ENCODE measurements at places on chromosomes 3 and 15.

- DNase-seq = no peak
These were observed 42.0 kb upstream of the SKOR1 start for GRCh38 chr15:67783303-67783702.

DNA sequence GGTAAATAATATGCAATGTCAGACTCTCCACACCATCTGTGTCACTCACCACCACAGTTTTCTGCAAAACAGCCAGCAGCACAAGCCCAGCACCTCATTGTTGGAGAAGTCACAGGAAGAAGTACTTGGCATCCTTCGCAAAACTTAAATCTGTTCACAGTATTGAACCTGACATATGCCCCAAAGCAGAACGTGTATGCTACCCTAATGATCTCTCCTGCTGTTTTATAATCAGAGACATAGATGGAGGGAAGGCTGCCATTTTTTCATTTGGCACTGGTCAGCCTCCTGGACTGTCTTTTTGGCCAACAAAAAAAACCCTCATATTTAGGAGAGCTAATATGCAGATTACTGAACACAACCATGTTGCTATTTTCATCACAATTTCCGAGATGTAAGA is 1272.9 kb downstream of the ROBO1 start:
- DNase-seq = no peak

DNA sequence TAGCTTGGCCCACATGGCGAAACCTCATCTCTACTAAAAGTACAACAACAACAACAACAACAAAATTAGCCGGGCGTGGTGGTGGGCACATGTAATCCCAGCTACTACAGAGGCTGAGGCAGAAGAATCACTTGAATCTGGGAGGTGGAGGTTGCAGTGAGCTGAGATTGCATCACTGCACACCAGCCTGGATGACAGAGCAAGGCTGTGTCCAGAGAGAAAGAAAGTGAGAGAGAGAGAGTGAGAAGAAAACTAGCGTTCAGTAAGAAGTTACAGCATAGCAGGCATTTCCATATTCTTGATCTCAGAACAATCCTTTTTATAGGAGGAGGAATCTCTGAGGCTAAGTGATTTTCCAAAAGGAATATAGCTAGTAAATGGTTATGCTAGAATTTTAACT is 1076.1 kb downstream of the AGBL1 start:
- no peak for DNase-seq

DNA sequence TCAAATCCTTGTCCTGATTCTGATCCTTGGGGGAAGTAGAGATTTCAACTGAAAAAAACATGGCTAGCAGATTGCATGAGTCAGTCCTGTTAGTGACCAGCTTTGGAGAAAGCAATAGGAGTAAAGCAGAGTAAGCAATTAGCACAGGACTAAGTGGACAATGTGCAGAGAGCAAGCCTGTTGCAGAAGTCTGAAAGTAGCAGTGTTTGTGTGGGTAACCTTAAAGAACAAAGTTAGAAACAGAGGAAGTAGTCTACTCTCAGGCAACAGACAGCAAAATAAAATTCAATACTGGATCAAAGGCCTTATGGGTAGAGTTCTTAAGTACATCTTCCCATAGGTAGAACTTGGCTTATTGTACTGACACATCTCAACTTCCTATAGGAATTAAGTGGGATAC is 916.8 kb downstream of the CADM2 start:
- no peak for DNase-seq

- peak; percentile 43 for DNase-seq
These were observed 33.9 kb upstream of the TMCO5A start for GRCh38 chr15:37900326-37901221.

DNA sequence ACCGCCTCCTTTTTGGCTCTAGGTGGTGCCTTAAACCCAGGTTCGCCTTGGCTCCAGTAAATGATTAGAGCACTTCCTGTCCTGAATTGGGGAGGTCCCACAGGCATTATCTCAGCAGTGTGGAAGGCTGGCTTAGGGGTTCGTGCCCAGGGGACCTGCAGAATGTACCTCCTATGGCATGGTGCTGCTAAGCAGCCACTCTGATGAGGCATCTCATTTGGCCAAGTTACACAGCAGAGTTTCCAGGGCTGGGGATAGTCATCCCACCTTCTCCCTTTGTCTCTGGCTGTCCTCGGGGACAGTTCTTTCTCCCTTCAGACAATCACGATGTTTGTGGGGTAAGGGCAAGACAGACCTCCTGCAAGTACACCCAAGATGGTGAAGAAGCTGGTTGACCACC is 371.2 kb downstream of the VPS13C start:
- DNase-seq = no peak

DNA sequence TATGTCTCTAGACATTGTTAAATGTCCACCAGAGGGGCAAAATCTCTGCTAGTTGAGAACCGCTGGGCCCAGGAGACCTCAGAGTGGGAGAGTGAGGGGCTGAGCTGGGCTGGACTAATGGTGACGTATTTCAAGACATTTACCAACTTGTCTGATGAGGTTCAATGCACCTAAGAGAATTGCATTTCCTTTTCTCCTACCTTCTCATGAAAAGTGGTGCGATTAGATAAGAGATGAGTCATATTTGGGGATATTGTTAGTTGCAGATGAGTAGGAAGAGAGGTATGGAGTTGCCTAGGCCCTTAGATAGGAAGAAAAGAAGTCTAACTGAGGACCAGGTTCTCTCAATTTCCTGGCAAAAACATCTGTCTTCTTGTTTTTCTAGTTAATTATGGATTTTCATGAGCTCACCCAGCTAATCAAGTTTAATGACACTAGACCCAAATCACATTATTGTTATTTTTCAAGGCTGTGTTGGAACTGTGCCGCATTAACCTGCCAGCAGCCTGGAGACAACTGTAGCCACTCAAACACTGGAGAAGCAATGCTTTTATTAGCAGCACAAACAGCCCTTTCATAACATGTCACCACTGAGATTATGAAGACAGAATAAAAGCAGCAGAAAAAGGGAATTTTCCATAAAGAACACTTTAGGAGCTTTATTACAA is 144.2 kb downstream of the PDCD6IP start:
- no peak for DNase-seq

- no peak for DNase-seq
These were observed 239.4 kb downstream of the CHST2 start for GRCh38 chr3:143358793-143359491.

- DNase-seq = no peak
These were observed 268.7 kb downstream of the EDEM1 start for GRCh38 chr3:5456199-5456598.

GRCh38 chr3:182760576-182761164 is 32.6 kb upstream of the ATP11B start:
- DNase-seq = no peak

GRCh38 chr3:28575746-28576613 is 227.4 kb upstream of the AZI2 start:
- no peak for DNase-seq

DNA sequence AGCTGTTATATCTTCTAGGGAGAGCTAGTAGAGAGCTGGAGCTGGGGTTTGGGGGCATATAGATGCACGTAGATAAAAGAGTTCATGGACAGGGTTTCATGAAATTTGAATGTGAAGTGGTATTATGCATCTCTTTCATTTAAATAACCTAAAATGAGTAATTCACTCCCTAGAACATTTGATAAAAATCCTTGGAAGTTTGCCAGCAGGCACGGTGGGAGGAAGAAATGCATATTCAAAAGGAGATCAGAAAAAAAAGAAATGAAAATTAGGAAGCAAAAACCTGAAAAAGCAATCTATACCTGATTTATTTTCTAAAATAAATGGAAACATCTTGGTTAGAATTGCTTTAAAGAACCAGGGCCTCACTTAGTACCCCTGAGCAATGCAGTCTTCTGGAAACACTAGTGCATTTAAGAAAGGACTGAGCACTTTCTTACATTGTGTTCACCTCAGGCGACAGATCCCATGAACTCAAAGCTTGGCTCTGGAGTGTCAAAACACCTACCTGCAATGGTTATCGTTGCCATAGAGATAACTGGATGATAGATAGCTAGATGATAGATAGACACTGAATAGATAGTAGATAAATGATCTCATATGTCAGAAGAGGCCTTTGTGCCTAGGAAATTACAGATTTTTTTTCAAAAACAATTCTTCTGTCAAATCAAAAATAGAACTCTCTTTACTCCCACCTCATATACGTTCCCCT is 458.6 kb upstream of the THRB start:
- no peak for DNase-seq

GRCh38 chr15:100759106-100759505 is 120.5 kb upstream of the ALDH1A3 start:
- DNase-seq = peak; percentile 24

DNA sequence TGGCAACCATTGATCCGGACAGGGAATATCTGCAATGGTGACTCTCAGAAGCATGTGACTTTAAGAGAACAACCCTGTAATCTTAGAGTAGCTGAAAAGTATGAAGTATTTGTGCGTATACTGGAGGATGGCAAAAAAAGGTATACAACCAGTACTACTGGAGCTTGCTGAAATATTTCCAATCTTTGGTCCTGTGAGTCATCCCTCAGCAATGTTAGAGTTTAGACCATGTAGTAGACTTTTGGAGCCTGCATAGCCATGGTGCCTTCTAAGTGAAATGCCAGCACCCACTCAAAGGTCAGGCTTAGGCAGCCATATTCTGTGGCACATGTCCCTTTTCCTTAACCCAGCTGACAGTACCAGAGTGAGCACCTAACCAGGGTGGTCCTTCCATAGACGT is 429.4 kb downstream of the NTRK3 start:
- no peak for DNase-seq

GRCh38 chr3:108283006-108283405 is 13.3 kb upstream of the HHLA2 start:
- DNase-seq = no peak

DNA sequence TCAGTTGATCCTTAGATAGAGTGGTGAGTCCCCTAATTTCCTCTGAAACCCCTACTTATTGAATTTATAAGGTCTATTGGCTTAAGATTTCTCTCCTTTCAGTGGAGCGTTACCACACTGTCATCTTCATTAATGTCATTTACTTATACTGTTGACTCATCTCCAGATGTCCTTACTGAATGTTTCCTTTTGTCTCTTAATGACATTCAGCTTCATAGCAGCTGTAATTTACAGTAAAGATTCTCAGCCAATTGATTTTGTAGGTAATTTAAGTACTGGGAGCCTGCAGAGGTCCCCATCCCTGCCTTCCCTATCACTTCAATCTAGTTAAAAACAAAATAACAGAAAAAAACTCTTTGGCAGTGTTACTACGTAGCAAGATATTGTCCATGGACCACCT is 18.8 kb downstream of the STX19 start:
- no peak for DNase-seq

DNA sequence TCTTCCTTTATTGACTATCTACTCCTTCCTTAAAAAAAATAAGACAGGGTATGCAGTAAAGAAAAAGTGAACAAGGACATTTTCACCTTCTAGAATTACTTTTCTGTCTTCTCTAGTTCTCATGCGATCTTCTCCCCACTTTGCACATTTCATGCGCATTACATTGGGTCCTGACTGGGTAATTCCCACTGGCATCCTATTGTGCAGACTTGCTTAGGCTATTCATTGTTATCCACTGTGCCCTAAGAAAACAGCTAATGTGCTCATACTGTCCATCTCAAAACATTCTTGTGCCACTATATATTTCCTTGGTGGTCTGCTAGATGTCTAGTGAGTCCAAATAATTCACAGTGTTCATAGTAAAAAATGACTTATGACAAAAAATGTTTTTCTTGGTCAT is 447.4 kb upstream of the ROBO1 start:
- DNase-seq = no peak

DNA sequence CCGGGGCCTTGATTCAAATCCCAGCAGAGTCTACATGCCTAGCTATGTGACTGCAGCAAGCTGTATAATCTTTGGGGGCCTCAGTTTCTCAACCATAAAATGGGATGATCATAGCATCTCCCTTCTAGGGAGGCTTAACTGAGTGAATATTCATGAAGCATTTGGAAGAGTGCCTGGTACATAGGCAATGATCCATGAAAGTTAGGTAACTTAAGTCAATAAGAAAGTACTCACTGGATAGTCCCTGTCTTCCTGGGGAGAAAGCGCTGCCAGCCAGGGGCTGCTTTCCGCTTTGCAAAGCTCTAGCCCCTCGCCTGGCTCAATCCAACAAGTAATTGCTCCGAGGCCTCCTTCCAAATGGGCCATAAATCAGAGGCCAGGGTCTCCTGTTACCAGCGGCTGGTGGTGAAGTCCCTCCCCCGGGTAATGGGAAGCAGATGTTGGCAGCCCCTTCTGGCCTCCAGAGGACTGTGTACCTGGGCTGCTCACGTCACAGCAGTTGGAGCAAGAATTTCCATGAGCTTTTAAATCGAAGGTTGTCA is 521.9 kb upstream of the PROK2 start:
- peak; percentile 66 for DNase-seq

DNA sequence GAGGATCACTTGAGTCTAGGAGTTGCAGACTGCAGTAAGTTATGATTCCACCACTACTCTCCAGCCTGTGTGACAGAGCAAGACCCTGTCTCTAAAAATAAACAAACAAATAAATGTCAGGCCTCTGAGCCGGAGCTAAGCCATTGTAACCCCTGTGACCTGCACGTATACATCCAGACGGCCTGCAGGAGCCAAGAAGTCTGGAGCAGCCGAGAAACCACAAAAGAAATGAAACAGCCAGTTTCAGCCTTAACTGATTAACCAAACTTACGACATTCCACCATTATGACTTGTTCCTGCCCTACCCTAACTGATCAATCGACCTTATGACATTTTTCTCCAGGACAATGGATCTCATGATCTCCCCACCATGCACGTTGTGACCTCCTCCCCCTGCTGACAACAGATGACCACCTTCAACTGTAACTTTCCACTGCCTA is 32.5 kb upstream of the ZKSCAN7 start:
- no peak for DNase-seq

- no peak for DNase-seq
These were observed 75.7 kb upstream of the DPPA4 start for GRCh38 chr3:109413049-109413448.

DNA sequence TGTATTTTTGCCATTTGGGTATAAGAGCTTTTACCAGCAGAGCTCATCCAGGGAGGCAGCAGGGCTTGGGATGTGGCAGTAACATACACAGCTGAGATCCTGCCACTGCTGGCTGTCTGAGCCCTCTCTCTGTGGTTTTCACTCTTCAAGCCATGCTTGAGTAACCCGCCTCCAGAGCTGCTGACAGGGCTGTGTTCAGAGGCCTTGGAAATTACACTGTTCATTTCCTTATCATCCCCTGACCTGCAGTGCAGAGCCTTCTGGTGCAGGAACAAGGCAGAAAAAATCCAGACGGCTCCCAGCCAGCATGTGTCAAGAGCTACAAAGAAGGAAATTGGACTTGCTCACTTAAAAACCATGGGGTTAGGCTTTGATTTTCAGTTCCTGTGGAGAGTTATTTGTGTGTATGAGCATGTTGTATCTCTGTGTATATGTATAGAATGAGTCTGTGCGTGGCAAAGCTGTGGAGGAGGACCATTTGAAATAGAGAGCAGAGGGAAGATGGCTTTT is 47.0 kb downstream of the ZNF609 start:
- peak; percentile 69 for DNase-seq
